ENCODE measurements at places on chromosomes 7 and 10.

GRCh38 chr7:151540146-151540545, 20.5 kb upstream of the RHEB start:
- DNase-seq, result no peak

DNA sequence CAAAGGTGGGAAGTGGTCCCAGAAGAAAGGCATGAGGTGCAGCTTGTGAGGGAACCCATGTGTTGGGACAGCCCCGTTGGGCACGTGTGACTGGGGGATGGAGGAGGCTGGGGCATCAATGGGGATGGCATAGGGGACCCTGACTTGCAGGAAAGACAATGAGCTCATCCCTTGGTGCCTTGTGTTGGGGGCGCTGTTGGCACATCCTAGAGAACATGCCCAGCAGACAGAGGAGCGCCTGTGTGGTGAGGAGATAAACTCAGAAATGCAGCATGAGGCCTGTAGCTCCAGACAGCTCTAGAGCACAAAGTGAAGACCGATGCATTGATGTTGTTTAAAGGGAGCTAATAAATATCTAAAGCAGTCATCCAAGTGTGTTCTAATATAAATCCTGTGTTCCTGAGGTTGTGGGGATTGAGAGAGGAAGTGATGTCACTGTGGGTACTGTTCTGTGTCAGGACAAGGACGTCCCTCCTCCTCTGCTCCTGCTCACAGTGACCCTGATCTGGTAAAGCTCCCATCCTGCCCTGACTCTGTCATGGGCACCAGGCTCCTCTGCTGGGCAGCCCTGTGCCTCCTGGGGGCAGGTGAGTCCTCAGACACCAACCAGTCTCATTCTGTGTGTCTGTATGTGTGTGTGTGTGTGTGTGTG, 126.1 kb upstream of the PRSS58 start:
- no peak for DNase-seq

DNA sequence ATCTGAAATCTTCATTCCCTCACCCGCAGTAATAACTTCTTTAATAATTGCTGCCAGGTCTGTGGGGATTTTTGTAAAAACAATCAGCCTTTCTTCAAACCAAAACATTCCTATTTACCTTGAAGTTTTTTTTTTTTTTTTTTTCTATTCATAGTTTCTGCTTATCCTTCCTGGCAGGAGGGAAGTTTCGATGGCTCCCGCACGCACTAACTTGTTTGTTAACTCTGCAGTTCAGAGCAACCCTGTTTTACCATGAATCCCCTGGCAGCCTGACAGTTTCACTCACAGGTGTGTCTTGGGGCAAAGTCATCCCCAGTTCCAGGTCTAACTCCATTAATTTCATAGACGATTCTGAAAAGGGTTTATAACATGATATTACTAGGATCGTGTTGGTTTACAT, 149.3 kb downstream of the KLF6 start:
- no peak for DNase-seq

GRCh38 chr7:31892099-31892829, 177.9 kb downstream of the PDE1C start:
- DNase-seq, result no peak

- DNase-seq, result no peak
Observed at GRCh38 chr10:72459301-72459700, 104.6 kb upstream of the DNAJB12 start.

DNA sequence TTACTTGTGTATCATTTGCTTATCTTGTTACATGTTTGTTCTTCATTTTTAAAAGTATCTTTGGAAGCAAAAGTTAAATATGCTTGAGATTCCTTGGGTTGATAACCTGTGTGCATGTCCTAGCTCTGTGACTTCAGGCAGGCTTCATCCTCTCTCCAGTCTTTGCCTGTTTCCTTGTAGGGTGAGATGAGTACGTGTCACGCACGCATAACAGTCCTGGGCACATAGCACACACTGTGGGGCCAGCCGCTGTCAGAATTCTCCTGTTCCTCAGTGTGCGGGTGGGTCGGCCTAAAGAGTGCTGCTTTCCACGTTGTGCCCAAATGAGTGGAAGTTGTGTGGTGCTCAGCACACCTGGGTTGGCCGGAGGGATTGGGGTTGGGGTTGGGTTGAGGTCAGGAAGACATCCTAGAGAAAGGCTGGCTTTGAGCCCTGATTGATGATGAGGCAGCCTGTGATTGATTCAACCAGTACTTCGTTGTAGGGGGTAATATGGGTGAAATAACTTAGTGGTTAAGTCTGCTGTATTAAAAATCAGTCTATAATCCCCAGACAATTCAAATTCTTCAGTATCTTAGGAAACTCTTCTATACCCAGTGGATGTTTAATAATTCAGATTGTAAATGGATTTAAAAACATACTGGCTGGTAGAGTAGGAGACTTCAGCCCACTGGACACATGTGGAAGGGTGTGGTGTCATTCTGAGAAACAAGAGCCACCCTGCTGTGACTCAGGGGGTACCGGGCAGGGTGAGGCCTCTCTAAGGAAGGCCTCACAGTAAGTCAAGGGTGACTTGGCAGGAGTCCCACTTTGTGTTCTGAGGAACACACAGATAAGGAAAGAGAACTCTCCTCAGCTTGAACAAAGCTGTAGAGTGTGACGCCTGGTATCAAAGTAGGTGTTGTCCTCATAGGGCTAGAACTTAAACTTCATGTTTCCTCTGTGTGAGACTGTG, 54.8 kb downstream of the DAGLB start:
- DNase-seq, result no peak

DNA sequence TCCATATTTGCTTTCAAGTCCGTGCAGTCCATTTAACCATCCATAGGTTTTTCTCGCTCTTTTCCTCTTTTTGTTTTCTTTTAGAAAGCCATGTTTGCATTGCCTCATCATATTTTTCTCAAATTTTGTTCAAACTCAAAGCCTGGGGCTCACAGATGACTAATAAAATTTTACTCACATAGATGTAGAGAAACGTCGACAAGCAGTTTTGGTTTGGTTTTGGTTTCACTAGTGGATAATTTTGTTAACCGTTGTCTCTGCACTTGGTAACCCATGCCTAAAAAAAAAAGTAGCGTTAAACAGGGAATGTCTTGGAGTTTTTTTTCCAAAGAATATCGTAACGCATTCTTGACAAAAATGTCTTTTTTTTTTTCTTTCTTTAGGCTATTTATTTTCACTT, 344.2 kb upstream of the GALNT17 start:
- DNase-seq, result no peak

DNA sequence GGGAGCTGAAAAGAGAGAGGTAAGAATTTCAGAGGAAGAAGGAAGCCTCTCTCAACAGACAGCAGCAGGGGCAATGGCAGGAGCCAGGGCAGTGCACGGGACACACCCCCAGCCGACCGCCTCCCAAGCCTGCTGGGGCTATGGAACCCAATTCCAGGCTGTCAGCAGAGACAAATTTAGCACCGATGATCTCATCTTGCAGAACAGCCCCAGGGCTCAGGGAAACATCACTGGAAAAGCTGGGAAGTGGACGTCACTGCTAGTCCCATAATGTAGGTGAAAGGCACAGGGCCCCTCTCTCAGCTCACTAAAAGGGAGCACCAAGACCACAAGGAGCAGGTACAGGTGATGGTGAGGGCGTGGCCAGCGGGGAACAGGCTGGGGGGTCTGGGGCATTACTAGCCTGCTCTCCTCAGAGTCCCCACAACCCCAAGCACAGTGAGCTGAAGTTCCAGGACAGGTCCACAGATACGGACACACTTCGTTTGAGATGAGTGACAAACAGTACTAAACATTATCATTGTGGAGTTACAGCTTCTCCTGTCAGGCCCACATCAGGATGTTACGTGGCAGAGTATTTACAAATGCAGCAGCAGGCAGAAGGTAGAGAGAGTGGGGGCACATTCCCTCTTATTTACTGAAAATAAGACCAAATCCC, 103.7 kb downstream of the PLXNA4 start:
- no peak for DNase-seq

GRCh38 chr7:111953611-111954010, 252.6 kb downstream of the DOCK4 start:
- no peak for DNase-seq

GRCh38 chr10:82986216-82986615, 1111.2 kb downstream of the NRG3 start:
- no peak for DNase-seq

DNA sequence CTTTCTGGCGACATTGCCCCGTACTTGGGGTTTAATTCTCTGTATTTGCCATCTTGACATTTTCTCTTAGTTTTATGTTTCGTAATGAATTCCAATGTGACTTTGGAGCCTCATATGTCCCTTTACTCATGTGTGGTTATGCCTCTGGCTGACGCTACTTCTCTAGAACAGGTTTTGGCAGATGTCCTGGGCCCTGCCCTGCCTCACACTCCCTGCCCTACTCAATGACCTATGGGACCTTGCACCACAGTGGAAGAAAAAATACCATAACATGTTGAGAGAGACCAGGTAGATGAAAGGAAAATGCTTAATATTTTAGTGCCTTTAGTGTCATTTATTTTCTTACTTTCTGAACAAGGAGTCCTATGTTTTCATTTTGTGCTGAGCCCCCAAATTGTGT, 400.5 kb downstream of the TFEC start:
- no peak for DNase-seq

- DNase-seq, result no peak
Observed at GRCh38 chr7:12162415-12163113, 48.5 kb upstream of the TMEM106B start.

DNA sequence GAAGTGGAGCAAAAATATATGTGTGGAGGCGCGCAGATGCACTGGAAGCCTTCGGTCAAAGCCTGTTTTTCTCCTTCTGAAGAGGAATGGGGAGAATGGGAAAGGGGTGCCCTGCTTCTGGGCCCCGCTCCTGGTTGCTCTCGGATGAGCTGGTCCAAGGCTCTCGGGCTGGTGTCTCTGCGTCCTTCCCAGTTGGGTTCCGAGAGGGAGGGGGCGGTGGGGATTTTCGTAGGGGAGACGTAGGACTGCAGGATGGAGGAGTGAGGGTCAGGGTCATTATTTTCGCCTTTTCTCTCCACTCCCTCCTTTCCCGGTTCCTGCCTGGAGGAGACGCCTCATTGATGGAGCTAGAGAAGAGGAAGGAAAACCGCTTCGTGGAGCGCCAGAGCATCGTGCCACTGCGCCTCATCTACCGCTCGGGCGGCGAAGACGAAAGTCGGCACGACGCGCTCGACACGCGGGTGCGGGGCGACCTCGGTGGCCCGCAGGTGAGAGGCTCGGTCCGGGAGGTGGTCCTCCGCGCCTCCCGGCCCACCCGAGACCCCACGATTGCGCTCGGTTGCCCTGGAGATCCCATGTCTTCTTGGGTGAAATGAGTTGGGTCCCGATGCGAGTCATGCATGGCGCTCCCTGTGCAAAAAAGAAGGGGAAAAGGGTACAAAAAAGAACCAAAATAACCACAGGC, 790 bp downstream of the ADAM22 start:
- DNase-seq, result no peak

GRCh38 chr10:103761075-103761920, 94.1 kb downstream of the SH3PXD2A start:
- DNase-seq, result no peak

DNA sequence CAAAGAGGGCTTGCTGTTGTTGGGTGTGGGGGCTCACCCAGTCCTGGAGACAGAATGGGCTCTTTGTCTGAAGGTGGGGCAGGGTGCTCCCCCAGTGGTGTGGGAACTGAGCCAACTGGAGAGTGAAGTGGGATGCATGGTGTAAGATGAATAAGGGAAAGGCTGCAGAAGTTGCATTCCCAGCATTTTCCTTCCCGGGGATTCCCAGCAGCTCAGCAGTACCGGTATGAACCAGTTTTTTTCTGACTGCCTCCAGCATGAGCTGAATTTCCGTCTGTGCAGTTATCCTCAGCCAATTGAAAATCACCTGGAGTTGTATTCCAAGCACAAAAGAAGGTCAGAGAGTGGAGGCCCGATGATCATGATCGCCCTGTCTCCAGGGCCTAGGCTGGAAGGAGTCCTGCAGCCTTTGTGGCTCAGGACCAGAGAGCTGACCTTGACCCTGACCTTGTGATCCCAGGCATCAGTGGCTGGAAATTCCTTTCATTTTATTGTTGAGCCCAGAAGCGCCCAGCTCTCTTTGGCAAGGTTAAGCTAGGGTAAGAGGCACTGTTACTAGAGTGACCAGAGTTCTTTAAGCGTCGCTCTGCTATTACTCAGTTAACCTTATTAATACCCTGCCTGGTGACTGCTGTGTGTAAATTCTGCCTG, 33.4 kb downstream of the OGDH start:
- DNase-seq, result no peak

DNA sequence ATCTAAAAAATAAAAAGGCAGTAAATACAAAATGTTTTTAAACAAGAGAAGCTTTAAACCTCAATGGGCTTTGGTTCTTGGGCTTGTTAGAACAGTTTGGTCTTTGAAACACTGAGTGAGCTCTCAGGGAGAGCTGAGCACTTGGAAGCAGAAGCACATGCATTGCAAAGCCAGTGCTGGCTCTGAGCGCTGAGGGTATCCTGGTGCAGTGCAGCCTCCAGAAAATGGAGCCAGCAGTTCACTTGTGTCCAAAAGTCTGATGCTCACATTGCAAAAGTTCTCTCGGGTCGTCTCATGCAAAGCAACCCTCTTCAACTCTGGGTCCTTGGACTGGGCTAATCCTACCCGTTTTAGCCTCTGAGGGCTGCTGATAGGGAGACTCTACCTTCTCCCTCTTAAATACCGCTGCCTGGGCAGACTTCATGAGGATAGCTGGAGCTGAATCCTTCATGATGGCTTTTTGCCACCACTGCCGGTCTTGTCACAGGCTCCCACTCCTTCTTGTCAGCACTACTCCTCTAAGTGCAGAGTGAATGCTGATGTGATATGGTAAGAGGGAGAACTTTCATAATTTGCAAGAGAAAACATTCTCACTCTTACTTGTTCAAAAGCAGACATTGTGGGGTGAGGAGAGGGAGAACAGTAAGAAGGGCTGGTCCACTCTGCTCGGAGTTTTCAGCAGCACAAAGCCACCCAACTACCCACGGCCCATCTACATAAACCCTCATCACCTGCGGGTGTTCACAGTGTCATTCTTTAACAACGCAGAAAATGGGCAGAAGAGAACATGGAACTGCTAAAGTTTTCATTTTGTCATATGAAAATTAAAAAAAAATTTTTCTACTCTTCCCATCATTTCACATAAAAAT, 42.2 kb upstream of the BMPER start:
- no peak for DNase-seq

GRCh38 chr10:117544004-117544701, 1.6 kb downstream of the EMX2 start:
- no peak for DNase-seq

- no peak for DNase-seq
Observed at GRCh38 chr10:19580691-19581090, 235.5 kb upstream of the PLXDC2 start.
